ENCODE measurements at places on chromosomes 6 and 20.

DNA sequence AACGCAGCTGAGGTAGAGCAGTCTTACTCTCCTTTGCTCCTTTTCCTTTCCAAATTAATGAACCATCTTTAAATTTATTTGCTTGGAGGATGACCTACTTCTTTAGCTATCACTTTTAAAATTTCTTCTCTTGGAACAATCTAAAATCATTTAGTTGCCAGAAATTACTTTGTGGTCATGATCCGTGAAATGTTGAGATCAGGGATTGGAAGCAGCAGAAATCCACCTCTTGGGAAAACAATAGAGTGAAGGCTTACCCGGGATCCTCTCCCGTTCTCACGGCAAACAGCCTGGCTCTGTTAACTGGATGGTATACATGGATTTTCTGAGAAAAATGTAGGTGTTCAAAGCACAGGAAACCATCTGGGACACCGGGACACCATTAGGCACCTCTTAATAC is 7.7 kb downstream of the AKAP12 start:
- no peak for DNase-seq

DNA sequence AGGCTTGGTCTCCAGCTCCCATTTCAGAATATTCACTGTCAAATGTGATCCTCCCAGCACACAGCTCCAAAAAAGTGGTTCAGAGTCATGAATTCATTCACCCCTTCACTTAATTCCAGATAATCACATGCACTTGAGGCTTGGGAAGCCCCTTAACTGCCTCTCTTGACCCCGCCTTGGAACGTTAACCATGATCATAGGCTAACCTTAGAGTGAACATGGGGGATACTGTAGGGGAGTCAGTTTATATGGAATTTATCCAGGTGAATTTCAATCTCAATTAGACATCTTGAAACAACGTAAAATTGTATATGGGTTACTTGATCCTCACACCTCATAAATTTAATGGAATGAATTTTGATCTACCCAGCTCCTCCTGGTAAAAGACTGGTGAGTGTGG is 346.8 kb upstream of the ARID1B start:
- DNase-seq, result no peak

GRCh38 chr20:44770484-44771171 is 25.0 kb downstream of the KCNK15 start:
- DNase-seq, result no peak

GRCh38 chr6:109925075-109925474 is 53.0 kb upstream of the GPR6 start:
- DNase-seq, result no peak

DNA sequence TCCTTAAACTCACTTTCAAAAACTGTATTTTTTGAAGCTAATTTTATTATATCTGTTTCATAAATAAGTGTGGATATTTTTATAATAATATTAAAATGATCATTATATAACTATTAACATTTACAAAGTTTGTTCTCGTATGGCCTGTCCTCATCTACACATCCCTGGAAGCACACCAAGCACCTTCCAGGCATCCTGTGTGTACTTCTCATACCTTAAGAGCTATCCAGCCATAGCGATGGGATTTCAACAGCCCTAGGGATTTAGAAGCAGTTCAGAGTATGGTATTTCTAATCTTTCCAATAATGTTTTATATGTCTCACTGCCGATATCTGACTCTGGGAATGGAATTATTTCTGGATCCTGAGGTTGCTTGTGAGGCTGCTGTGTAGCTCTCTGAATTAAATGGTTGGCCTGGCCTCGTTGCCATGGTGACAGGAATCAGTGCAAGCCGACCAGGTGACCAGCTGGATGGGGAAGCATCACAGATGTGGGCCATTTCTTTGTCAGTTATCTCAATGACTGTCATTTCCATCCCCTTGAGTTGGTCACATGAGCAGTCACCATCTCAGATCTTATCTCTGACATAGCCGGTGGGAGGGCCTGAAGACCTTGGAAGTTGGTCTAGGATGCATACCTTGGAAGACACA is 265.2 kb upstream of the RIN2 start:
- no peak for DNase-seq

- DNase-seq, result no peak
These were observed 38.1 kb downstream of the TBPL1 start for GRCh38 chr6:133991096-133991593.

- DNase-seq, result no peak
These were observed 26.5 kb downstream of the GHRH start for GRCh38 chr20:37235065-37235464.

- no peak for DNase-seq
These were observed 7.6 kb downstream of the GNAS-AS1 start for GRCh38 chr20:58843128-58843556.

Data from stimulated activated CD8-positive, alpha-beta memory T cell treated with anti-CD3 and anti-CD28 coated beads, Interleukin-12 subunit alpha, Interleukin-12 subunit beta, amount 100 ng/mL, for 4 hours (primary cell).